ENCODE measurements at places on chromosomes 2 and 18. TPM values are rescaled to one million over a fixed set of nuclear protein-coding genes. Genes with fewer than 3 reads are reported as not detected.

GRCh38 chr2:5940596-5941535 lies 248.7 kb downstream of the SOX11 start:
- H3K27me3 ChIP-seq, result no peaks in the 10 kb centered on the region
- no peak overlapping the region for H3K4me3 ChIP-seq
- no peak overlapping the region for H3K27ac ChIP-seq
- no peaks in the 10 kb centered on the region for H3K4me1 ChIP-seq

AQP12B gene
- not detected for total RNA-seq

DNA sequence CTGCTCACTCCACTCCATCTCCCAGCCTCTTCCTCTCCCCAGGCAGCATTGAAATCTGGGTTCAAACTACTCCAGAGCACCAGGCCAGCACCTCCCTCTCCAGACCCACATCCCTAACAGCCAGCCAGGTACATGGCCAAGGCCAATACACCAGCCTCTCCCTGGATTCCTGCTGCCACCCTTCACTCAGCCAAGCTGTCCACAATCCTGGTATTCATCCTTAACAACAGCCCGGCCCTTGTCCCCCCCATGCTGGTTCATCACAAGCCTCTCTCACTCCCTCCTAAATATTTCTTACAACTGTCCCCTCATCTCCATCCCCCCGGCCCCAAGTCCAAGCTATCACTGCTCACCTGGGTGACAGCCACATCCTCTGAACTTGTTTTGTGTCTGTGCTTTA lies 129.9 kb upstream of the HAAO start:
- no peak overlapping the region for H3K4me3 ChIP-seq
- H3K36me3 ChIP-seq, result no peaks in the 10 kb centered on the region
- H3K27ac ChIP-seq, result no peak overlapping the region
- no peaks in the 10 kb centered on the region for H3K4me1 ChIP-seq
- DNase-seq, result no peak

DNA sequence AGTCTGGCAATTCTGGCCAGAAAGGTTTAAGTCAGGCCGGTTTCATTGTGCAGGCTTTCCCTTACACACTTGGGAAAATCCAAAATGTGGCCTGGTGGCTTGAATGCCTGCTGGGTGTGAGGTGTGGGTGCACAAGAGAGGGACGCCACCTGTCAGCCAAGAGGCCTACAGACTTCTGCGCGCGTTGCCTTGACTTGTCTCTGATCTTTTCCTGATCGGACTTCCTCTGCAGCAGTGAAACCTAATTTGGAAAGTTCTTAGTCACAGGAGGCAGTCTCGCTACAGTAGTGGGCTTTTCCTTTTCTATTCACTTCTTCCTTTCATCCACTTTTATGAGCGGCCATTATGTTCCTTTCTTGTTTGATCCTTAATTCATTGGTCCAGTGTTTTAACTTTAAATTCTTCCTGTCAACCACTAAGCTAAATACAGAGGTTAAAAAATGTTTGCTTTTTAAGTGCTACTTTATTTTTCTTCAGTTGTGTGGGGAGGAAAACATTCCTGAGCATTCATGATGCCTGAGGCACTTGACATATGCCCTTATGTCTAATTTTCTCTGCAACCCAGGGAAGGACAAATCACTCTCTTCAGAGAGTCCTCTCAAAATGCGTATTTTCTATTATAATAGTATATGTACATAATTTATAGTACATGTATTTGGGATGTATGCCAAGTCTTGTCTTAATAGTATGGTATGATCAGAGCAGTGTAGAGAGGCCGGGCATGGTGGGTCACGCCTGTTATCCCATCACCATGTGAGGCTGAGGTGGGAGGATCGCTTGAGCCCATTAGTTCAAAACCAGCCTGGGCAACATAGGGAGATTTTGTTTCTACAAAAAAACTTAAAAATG lies 128.9 kb downstream of the WDSUB1 start:
- no peak overlapping the region for H3K27ac ChIP-seq
- H3K4me1 ChIP-seq, result no peaks in the 10 kb centered on the region
- no peak overlapping the region for H3K4me3 ChIP-seq
